Vagina (tissue), 2 donors: ENCODE measurements at places on chromosomes 16 and 17. TPM values are rescaled to one million over a fixed set of nuclear protein-coding genes. Genes with fewer than 3 reads are reported as not detected.

- DNase-seq: no peak
Observed at GRCh38 chr17:7011415-7011814, 1.0 kb upstream of the RNASEK start.

DNA sequence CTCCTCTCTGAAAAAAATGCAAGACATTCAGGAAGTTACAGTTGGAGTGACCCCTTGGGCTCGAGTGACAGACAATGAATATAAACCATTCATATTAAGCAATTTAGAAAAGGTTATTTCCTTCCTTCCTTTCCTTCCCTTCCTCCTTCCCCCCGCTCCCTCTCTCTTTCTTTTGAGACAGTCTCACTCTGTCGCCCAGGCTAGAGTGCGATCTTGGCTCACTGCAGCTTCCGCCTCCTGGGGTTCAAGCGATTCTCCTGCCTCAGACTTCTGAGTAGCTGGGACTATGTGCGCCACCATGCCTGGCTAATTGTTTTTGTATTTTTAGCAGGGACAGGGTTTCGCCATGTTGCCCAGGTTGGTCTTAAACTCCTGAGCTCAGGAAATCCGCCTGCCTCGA, 13.2 kb downstream of the PSMD12 start:
- no peak for DNase-seq

DNA sequence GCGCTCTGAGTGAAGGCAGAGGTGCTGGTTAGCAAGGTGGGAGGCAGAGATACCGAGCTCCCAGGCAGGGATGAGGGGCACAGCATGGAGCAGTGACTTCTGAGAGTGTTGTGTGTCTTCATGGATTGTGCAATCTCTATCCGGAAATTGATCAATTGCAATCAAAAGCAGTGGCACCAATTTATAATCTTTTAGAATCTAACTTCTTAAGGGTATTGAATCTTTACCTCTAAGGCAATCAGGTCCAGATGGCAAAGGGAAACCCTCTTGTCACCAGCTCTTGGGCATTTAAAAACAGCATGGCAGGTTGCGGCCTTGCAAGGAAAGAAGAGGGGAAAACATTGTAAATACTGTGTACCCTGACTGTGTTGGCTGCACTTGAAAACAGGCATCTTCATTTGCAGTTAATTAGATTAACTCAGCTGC, 58.0 kb upstream of the MRTFB start:
- DNase-seq: no peak

DNA sequence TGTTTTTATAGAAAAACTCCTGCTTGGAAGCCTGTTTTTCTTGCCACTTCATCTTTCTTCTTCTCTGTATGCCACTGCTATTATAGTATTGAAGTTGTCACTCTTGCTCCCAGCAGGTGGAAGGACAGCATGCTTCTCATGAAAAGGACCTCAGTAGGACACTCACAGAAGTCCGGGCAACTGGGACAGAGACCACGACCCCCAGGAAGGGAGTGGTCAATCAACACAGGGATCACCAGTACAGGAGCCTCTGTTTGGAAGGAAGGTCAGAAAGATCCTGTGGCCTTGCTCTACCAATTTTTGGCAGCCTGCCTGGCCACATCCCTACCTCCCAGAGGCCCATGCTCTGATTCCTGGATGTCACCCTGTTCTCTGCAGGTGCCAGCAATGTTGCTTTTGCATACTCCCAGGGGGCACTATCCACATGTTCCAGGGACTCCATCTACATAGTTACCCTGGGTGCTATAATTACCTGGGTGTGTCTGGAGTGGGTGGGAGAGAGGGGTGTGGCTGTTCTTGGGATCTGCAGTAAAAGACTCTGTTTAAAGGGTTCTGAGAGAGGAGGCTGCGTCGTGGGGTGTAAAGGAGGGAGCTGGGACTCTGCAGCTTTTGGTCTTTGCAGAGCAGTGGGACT, 13.7 kb upstream of the AKAP10 start:
- DNase-seq: no peak

KRT31 gene
- not detected for total RNA-seq

GRCh38 chr17:1484676-1485422, 7.6 kb downstream of the MYO1C start:
- no peak for DNase-seq

CCL18 gene
- not detected for total RNA-seq

- no peak for DNase-seq
Observed at GRCh38 chr17:1399679-1400512, at the start of gene YWHAE. TSS of gene YWHAE (minus strand) at chr17:1400222. CDS start at chr17:1400110, 112 bp downstream.

RSPRY1 gene
- 37.6 TPM for total RNA-seq

RMI2 gene
- total RNA-seq: 0.74 TPM

DNA sequence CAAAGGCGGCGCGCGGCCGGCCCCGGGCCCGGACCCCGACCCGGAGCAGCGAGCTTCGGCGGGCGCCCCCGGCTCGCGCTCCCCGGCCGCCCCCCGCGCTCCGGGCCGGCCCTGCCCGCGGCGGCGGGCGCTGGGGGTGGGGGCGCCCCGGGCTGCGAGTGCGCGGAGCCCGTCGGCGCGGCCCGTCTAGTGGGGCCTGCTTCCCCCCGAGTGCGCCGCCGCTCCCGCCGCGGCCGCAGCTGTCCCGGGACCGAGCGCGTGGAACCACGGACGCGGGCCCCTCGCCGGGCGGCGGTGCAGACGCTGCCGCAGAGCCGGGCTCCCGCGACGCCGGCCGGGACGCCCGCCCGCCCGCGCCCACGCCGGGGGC, 308 bp downstream of the ADCY9 start:
- no peak for DNase-seq

DNA sequence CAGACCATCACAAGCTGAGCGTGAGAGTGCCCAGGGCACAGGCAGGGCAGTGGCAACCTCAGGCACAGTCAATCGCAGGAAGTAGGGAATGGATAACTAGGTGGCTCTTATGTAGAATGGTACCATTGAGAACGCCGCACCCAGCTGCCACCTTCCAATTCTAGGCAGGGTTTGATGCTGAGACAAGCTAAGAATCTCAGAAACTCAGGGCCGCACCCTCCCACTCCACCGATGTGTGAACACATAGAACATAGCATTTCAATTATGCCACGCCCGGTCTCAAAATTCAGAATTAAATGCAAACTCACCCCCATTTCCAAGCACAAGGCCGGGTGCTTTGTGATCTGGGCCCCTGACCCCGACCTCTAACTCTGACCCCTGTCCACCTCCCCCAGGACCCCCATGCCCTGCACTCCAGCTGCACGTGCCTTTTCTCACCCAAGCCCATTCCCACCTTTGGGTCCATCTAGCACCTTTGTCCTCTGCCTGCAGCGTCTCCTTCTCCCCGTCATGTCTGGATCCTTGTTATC, 178.4 kb downstream of the C16orf95 start:
- no peak for DNase-seq

GRCh38 chr16:7366041-7366440, 33.4 kb downstream of the RBFOX1 start:
- DNase-seq: no peak

- no peak for DNase-seq
Observed at GRCh38 chr17:9763643-9764042, 27.7 kb downstream of the DHRS7C start.

GRCh38 chr17:32746698-32747097, 130.2 kb downstream of the MYO1D start:
- no peak for DNase-seq

- no peak for DNase-seq
Observed at GRCh38 chr16:3810198-3810664, 70.3 kb downstream of the CREBBP start.

DNA sequence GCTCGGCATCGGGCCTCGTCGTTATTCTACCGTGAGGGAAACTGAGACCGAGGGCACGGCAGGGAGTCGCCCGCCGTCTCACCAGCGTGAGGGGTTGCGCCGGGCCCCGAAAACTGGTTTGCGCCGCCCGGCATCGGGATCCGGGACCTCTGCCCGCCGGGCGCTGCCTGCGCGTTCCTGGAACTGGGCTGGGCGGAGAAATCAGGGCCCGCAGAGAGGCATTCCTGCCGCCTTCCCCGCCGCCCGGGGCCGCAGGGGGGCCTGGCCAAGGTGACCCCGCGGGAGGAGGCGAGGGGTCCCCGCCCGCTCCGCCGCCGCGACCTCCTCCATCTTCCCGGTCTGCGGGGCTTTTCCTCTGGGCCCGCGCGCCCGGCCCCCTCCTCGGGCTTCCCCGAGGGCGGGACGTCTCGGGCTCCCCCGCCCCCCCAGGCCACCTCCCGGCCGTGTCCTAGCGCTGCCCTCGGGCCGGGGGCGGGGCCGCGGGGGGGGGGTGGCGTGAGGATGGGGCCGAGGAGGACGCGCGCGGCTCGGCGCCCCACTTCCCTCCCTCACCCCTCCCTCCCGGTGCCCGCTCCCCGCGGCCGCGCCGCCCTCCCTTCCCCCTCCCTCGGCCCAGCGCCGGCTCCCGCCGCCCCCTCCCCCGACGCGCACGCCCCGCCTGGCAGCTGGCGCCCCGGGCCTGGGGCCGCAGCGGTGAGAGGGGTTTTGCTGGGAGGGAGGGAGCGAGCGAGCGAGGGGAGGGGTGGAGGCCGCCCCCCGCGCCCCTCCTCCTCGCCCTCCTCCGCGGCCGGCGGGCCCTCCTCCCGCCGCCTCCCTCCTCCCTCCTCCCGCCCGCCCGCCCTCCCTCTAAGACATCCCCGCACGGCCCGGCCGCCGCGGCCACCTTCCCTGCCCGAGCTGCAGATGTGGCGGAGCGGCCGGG, at the start of gene GLIS2:
GLIS2 (plus strand) TSS at position 882 of the 922 bp plus-strand sequence. CDS start 16,214 bp downstream, outside the sequence.
- DNase-seq: peak; percentile 84

- DNase-seq: no peak
Observed at GRCh38 chr16:10083301-10083700, 98.9 kb downstream of the GRIN2A start.

DNA sequence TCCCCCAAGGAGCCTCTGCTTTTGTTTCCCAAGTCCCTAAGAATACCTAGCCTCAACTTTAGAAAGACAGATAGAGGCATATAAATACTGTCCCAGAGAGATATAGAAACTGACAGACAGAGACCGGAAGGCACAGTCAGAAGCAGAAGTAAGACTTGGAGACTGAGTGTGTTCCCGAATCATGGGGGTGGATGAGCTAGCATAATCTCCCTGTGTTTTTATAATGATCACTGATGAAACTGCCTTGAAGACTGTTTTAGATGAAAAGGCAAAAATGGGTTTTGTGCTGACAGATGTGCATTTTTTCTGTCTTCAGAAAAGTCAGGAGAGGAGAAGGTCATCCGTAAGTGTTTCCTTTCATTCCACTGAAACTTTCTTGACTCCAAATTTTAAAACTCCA, 8.3 kb upstream of the PSMD3 start:
- no peak for DNase-seq

SMPD3 gene
- total RNA-seq: 3.4 TPM

DNA sequence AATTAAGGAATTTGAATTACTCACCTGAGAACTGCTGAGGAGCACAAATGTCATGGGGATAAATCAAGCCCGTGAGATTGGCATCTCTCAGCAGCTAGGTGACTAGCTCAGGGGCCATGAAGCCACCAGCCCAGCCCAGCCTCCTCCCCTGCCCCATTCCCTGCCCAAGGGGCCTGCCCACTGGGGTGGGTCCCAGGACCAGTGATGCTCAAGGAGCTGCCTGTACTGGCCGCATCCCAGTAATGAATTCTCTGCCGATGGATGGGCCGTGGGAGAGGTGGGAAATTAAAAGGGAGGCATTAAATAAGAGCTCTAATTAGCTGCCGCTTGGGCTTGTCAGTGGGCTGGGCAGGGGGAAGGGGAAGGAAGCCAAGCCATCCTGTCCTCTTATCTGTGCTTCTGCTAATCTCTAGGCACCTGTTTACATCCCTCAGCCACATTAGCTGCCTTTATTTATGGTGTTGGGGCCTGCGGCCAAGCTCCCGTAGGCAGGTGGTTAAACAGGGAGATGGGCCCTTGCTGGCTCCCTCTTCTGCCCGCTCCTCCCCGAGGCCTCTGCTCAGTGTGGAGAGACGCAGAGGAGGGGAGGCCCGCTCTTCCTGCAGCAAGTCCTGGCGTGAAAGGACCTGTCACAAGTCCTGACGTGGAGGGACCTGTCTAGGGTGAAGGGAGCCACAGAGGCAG, 48.8 kb downstream of the PIPOX start:
- no peak for DNase-seq

FSCN2 gene
- total RNA-seq: 6.6 TPM

KRT25 gene
- not detected for total RNA-seq

DNA sequence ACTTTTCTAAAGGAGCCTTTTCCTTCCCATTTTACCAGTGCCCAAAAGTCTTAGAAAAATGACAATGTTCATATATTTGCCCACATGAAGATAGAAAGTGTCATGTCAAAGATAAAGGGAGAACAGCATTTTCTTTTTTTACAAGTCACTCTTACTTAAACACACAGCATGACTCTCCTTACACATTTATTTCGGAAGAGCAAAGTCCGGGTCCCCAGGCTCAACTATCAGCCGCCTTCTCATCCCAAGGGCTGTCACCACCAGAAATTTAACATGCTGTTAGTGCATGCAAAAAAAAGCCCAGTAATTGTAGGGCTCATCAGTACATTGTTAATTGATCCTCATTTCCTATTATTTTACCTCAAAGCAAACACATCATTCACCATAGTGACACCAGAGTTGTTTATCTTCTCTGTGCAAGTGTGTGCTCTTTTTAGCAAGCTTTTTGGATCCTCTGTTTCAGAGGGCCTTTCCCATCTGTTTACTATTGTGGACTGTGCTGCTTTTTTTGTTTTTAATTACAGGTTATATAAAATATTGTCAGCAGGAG, 560.3 kb downstream of the WWOX start:
- no peak for DNase-seq

TBC1D3 gene
- not detected for total RNA-seq

DNA sequence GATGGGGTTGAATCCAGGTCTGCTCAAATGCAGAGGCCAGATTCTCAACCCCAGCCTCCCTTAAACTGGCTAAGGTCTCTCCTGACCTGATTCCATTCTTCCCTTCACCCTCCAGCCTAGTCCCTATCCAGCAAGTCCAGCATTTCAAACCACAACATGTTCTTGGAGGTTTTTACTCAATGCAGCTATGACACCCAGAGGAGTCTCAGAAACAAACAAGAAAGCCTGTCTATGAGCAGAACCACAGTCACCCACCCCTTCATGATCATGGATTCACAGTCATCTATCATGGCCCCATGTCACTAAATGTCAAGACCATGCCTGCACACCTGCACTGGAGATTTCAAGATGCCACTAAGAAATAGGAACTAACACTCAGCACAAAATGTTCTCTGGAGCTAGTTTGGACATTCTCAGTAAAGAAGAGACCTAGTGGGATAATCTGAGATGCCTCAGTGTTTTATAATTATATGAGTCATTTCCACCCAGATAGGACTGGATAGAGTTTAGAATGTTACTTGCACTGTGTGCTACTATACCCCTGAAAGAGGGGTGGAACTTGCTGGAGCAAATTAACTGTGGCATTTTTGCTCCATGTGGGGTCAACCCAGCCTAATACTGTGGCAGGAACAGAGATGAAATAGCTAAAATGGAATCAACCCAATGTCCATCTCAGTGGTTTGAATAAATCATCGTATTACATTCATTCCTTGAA, 9.5 kb upstream of the METTL22 start:
- no peak for DNase-seq

- no peak for DNase-seq
Observed at GRCh38 chr17:75442168-75443103, 14.0 kb upstream of the TMEM94 start.
